ENCODE measurements at places on chromosomes 16 and 17. TPM values are rescaled to one million over a fixed set of nuclear protein-coding genes. Genes with fewer than 3 reads are reported as not detected.

Gene CLTC
- total RNA-seq: 206 TPM

Gene CCL16
- total RNA-seq: not detected

Gene ABCA10
- 4.2 TPM for total RNA-seq

Gene SOST
- not detected for total RNA-seq

Gene RDM1
- not detected for total RNA-seq

Gene ELMO3
- 0.58 TPM for total RNA-seq

Gene TNFSF12
- total RNA-seq: 17.4 TPM

Gene TRAF7
- 59.3 TPM for total RNA-seq

Gene NOTUM
- total RNA-seq: not detected

Gene AURKB
- 0.94 TPM for total RNA-seq

Gene OR4D1
- not detected for total RNA-seq

Gene ITGA2B
- 0.35 TPM for total RNA-seq

Gene MT1A
- 7.5 TPM for total RNA-seq

Gene P4HB
- 2,574 TPM for total RNA-seq
